ENCODE measurements at places on chromosomes 13 and 19. TPM values are rescaled to one million over a fixed set of nuclear protein-coding genes. Genes with fewer than 3 reads are reported as not detected.

Gene KLK12
- total RNA-seq = 0.78 TPM

Gene PSG7
- not detected for total RNA-seq

Gene ZNF709
- 3.7 TPM for total RNA-seq

Gene SUPT5H
- total RNA-seq = 157 TPM

Gene SSBP4
- 68.1 TPM for total RNA-seq

Gene WTIP
- total RNA-seq = 24.0 TPM

Gene CYP2F1
- total RNA-seq = not detected

Gene CCDC122
- total RNA-seq = 8.5 TPM

Gene ERF
- total RNA-seq = 68.3 TPM

Gene ZNF506
- 28.9 TPM for total RNA-seq

Gene ZNF112
- total RNA-seq = 6.0 TPM

Gene GSX1
- total RNA-seq = not detected

Gene NLRP11
- total RNA-seq = 0.17 TPM

Gene VSTM1
- not detected for total RNA-seq

Gene LHB
- total RNA-seq = not detected

Gene KLK13
- total RNA-seq = 2.0 TPM

Gene AP3D1
- total RNA-seq = 125 TPM

Gene CAPN12
- 206 TPM for total RNA-seq

Gene PPP2R1A
- total RNA-seq = 286 TPM

Gene KMT2B
- total RNA-seq = 45.1 TPM

Gene CILP2
- 0.26 TPM for total RNA-seq

Gene IL12RB1
- 3.1 TPM for total RNA-seq

GRCh38 chr19:38736036-38736412 is 8.2 kb downstream of the CAPN12 start:
- peak; percentile 70 for DNase-seq

DNA sequence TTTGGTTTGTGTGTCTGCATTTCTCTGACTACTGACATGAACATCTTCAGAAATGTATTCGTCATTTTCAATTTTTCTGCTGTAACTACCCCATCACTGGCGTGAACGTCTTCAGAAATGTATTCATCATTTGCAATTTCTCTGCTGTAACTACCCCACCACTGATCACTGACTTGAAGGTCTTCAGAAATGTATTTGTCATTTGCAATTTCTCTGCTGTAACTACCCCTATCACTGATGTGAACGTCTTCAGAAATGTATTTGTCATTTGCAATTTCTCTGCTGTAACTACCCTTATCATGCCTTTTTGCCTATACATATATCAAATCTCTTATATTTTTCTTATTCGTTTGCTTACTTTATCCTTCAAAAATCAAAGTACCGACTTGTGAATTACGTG is 274.0 kb downstream of the EFNB2 start:
- DNase-seq = no peak

DNA sequence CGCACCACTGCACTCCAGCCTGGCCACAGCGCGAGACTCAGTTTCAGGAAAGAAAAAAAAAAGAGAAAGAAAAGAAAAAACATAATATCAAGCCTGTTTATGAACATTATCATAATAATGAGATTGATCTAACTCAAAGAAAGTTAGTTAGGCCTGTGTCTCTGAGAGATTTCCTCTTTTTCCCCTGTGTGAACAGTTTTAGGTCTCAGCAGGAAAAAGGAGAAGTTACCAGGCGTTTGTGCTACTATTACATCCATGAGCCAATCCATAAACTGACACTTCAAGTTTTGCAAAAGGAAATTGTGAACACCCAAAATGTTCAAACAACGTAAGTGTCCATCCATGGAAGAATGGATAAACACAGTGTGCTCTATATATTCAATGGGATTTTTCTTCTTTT is 3.8 kb downstream of the TARM1 start:
- DNase-seq = no peak

- DNase-seq = no peak
These were observed 59.8 kb downstream of the SLC7A9 start for GRCh38 chr19:32809754-32810153.

DNA sequence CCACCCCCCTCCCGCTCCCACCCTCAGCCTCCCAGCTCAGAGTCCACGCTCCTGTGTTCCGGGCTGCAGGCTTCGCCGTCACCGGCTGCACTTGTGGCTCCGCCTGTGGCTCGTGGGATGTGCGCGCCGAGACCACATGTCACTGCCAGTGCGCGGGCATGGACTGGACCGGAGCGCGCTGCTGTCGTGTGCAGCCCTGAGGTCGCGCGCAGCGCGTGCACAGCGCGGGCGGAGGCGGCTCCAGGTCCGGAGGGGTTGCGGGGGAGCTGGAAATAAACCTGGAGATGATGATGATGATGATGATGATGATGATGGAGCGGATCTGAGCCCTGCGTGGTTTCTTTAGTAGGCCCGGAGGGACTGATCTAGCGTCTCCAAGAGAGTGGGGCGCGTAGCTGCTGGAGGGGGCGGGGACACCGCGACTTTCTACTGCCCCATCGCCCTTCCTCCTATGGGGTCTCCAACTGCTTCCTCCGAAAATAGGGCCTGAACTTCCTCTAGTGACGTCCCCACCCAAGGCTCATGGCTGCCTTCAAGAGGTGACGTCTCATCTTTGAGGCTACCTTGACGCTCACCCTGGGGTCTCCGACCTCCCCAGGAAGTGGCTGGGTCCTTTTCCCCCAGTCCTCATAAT is 1.4 kb downstream of the RETN start:
- no peak for DNase-seq

GRCh38 chr13:28624707-28625432 is 34.1 kb upstream of the POMP start:
- no peak for DNase-seq

- no peak for DNase-seq
These were observed 11.4 kb upstream of the SCEL start for GRCh38 chr13:77523834-77524728.

DNA sequence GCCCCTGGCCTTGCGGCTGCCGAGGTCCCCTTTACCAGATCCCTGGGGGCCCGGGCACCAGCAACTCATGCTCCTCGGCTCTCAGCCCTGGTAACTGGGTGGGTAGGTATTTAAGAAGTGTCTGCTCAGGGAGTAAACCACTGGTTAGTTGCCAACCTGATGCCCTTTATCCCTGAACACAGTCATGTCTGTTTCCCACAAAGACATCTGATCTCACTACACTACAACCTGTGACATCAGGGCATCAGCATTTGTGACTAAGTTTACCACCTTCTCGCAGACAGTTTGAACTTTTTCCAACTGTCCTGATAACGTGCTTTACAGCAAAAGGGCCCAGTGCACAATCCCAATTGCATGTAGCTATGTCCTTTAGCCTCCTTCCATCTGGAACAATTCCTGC is 22.0 kb downstream of the GGACT start:
- no peak for DNase-seq

- peak; percentile 91 for DNase-seq
These were observed 22.6 kb downstream of the FBXL12 start for GRCh38 chr19:9796113-9796773.

DNA sequence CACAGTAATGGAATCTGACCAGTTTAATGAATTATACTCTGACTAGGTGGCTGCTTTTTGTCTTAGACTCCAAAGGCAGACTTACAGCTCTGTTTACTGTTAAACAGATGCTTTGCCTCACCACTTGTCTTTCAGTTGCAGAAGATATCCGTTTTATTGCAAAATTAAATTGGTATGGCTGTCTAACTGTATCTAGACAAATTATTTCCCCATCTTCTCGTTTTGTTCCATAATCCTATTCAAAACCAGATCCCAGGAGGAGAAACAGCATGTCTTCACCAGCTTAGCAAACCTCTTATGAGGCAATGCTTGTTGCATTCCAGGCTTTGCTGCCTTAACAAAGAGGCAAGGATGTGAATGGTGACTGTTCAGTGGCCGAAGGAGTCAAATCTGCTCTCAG is 215.6 kb downstream of the TDRD3 start:
- no peak for DNase-seq

- no peak for DNase-seq
These were observed 20.4 kb upstream of the DCLK1 start for GRCh38 chr13:36151591-36151990.

DNA sequence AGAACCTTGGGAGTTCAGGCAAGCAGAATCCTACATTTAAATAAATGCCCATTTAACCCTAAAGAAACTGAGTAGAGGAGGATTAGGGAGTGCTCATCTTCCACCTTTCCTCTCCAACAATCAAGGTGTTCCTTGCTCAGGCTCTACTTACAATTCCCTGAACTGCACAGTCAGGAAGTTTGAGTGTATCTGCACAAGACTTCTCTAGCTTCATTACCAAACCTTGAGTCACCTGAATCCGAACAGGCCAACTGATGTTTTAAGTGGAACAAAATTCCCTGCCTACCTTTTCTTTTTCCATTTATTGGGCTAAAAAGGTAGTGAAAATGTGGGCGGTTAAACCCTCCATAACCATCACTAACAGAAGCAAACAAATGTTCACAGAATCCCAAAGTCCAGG is 78.3 kb downstream of the FOXO1 start:
- DNase-seq = no peak

GRCh38 chr19:46009530-46010510 is 13.0 kb downstream of the PGLYRP1 start:
- DNase-seq = peak; percentile 56

- no peak for DNase-seq
These were observed 18.1 kb upstream of the UBE2L5 start for GRCh38 chr13:30404207-30404606.

GRCh38 chr19:34135821-34136611 is 36.3 kb upstream of the LSM14A start:
- no peak for DNase-seq

- DNase-seq = peak; percentile 20
These were observed 5.8 kb upstream of the TLE2 start for GRCh38 chr19:3034656-3035541.

DNA sequence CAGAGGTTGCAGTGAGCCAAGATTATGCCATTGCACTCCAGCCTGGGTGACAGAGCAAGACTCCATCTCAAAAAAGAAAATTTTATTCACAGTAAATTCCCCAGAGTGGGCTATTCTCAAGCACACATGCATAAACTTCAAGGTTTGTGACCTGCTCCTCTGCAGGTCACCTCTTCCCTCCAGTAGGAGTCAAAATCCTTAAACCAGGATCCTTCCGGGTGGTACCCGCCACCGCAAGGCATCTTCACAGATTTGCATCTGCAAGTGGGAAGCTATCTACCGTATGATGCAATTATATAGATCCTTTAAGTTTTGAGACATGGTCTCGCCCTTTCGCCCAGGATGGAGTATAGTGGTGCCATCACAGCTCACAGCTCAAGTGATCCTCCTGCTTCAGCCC is 3.0 kb upstream of the ECH1 start:
- no peak for DNase-seq

DNA sequence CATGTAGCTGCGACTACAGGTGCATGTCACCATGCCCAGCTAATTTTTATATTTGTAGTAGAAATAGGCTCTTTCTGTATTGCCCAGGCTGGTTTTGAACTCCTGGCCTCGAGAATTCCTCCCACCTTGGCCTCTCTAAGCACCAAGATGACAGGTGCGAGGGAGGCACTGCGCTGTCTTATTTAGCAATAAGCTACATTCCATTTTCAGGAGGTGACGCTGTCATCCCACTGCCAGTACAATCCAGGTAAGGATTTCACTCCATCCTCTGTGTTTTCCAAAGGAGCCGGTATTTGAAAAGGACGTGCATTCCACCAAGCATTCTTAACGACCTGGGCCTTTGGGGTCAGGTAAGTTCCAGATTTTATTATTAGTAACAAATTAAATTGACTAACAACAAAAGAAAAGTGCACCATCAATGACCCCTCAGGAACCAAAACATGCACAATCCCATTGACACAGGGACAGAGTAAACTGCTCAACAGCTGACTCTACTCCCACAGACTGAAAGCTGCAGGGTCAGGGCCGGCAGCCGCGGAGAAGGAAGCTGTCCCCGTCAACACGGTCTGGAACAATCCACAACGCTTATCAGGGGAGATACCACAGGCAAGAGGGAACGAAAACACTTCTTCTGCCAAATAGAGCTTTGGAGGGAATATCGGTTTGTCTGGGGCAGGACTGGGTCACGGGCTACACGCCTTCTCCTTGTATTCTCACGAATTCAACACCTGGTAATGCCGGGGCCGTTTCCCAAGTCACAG is 82.8 kb downstream of the INSR start:
- DNase-seq = peak; percentile 84

DNA sequence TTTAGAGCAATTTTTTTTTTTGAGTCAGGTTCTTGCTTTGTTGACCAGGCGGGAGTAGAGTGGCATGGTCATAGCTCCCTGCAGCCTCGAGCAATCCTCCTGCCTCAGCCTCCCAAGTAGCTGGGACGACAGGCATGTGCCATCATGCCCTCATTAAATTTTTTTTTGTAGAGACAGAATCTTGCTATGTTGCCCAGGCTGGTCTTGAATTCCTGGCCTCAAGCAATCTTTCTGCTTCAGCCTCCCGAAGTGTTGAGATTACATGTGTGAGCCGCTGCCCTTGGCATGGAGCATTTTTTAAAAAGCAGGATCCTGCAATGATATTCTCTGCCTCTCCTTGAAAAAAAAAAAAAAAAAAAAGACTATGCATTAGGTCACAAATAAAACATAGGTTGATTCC is 5.9 kb downstream of the GPR32 start:
- DNase-seq = no peak

GRCh38 chr19:3708207-3708931 is at the start of gene TJP3:
Gene TJP3 (plus strand): TSS chr19:3708384. CDS start chr19:3728433, 20,049 bp downstream.
- DNase-seq = peak; percentile 69

DNA sequence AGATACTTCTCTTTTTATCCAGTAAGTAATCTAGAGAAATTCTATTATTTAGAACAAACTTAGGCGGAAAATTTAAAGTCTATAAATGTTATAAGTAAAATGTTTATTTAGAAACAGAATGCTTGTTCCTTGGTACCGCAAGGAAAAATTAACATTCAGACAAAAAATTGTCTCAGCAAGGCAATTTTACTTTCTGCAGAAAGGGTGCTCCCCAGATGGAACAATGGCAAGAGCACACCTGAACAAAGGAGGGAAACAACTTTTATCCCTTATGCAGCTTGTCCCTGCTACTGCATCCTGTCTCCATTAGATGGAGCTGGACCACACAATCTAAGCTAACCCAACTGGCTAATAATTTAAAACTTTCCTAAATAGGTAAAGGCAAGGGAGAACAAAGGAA is 6.5 kb upstream of the ZNF708 start:
- DNase-seq = no peak

DNA sequence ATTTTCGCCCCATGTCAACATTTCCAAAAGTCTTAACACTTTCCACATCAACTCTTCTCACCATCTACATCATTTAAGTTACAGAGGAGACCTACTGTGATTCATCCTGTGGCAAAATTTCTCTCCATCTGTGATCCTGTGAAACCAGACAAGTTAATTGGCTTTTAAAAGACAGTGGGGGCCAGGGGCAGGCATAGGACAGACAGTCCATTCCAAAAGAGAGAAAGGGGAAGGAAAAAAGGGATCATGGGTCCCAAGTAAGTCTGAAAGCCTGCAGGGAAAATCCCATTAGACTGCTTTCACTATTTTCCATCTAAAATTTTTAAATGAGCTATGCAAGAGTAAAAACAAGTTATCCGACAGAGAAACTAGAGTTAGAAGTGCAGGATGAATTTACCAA is 121.0 kb downstream of the MRPL57 start:
- DNase-seq = no peak

DNA sequence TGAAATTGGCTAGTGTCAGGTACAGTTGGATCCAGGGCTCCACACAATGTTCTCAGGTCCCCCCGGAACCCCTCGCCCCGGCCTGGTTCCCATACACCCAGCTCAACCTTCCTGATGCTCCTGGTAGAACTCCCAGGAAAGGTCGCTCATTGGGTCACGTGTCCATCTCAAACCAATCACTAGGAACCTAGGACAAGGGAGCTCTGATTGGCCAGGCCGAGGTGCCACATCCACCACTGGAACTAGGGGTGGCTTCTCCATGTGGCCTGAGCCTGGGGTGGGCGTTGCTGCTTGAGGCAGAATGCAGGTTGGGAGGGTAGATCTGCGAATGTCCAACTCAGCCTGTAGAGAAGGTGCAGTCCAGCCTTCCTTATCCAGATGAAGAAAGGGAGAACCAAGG is 6.9 kb upstream of the MEF2B start:
- no peak for DNase-seq
